ENCODE measurements at places on chromosomes 16 and 17.
A peak's percentile ranks its signal among the peaks of the same experiment; 100 is the strongest.

- DNase-seq, result peak; percentile 68
Observed at GRCh38 chr17:77140878-77141767, at the start of gene SEC14L1. Gene SEC14L1 (plus strand): TSS chr17:77140969. CDS start chr17:77143597, 2,628 bp downstream.

- no peak for DNase-seq
Observed at GRCh38 chr17:31476525-31477416, 85.3 kb downstream of the RAB11FIP4 start.

DNA sequence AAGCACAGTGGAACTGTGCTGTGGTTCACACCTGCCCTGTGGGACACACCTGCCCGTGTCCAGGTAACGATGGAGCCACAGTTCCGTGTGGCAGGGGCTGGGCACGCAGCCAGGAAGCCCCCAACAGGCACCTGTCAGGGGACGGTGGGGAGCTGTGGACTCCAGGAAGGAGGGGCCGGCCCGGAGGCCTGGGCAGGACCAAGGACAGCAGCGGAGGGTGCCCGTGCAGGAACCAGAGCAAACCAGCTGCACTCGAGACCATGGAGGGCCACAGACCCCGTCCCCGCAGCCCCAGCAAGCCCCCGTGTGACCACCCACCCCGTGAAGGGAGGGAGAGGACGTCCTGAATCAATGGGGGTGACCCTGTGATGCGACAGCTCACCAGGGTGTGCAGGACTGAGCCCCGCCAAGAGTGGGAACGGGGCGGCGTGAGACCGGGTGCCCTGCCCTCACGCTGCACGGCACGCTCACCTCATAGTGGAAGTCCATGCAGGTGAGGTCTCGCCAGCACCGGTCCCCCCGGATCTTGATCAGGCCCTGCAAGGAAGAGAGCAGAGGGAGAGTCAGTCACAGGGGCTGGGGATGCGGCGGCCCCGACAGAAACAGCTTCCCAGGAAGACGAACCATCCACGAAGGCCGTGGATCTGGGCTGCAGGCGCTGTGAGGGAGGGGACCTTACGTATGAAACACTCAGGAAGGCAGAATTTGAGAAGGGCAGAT lies 78.1 kb downstream of the LMF1 start:
- peak; percentile 21 for DNase-seq

GRCh38 chr16:27287051-27287811 lies 18.7 kb upstream of the NSMCE1 start:
- DNase-seq, result no peak

- no peak for DNase-seq
Observed at GRCh38 chr16:46713634-46714033, 24.2 kb downstream of the ORC6 start.

GRCh38 chr16:55498101-55498500 lies 10.8 kb upstream of the LPCAT2 start:
- DNase-seq, result no peak

DNA sequence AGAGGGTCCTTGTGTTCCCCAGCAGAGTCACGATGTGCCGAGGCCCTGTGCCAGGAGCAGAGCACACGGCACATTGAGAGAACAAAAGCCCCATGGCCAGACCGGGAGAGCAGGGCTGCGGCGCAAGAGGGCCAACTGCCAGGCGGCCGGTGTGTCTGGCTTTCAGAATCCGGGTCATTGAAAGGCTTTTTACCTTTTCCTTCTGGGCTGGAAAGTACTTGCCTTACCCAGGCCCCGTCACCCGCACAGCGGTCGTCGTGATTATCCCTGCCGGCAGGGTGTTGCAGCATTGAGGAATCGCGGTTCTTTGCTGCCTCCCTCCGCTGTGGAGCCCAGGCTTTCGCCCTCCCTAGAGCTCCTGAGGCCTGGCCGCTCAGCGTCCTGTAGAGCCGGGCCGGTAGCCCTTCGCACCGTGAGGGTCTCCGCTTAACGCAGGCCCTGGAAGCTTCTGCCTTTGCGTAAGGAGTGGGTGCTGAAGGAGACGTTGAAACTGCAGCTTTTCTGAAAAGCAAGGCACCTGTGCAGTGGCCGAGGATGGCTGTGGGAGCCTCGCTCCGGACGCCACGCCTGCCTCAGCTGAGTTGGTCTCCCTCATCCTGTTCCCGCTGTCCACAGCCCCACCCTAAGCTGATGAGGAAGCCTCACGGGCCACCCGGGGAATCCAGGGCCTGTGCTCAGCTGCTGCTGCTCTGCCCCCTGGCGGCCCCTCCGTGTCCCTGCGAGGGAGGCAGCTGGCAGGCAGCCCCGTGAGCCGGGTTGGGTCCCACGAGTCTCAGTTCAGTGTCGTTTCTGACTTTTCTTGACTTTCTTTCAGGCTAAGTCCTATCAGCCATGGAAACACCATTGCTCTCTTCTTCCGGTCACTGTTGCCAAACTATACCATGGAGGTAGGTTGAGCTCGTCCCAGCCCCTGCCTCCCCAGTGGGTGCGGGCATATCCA lies 8.6 kb upstream of the MC1R start:
- DNase-seq, result peak; percentile 90

GRCh38 chr17:29825604-29826003 lies 104.4 kb downstream of the SSH2 start:
- no peak for DNase-seq

GRCh38 chr16:84754956-84755672 lies 55.3 kb downstream of the USP10 start:
- DNase-seq, result no peak

DNA sequence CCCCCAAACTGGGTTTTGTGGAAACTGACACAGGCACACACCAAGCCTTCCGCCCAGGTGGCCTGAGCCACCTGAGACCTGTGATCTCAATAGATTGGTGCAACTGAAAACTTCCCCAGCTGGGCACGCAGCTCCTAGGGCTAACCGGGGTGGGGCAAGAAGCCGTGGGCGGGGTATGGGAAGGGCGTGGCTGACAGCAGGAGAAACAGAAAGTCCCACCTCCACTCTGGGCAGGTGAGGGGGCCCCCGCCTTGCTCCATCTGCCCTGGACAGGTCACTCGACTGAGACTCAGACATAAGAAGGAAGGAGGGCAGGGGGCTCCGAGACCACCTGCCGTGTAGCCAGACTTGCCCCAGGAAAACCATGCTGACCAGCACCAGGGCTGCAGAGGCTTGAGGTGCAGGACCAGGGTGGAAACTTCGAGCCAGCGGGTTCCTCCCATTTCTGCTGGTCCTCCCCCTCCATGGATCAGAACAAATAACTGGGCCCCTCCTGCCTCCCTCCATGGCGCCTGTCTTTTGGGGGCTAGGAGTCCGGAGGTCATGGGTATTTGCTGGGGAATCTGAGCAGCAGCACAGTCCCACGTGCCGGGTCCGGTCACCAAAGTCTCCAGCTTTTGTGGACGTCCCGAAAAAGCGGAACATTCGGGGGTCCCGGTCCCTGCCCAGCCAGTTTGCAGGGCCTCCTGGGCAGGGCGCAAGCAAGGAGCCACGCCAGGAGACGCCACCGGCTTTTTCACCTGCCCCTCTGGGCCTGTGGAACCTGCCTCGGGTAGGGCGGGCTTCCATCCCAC lies 1.3 kb downstream of the TIMP2 start:
- peak; percentile 52 for DNase-seq

- DNase-seq, result no peak
Observed at GRCh38 chr17:81854974-81855774, 5.2 kb downstream of the P4HB start.

- DNase-seq, result peak; percentile 18
Observed at GRCh38 chr16:25064937-25065336, 46.6 kb upstream of the LCMT1 start.

GRCh38 chr17:63364387-63364786 lies 81.7 kb downstream of the CYB561 start:
- no peak for DNase-seq

GRCh38 chr17:9912121-9913099 lies 7.3 kb upstream of the RCVRN start:
- no peak for DNase-seq

DNA sequence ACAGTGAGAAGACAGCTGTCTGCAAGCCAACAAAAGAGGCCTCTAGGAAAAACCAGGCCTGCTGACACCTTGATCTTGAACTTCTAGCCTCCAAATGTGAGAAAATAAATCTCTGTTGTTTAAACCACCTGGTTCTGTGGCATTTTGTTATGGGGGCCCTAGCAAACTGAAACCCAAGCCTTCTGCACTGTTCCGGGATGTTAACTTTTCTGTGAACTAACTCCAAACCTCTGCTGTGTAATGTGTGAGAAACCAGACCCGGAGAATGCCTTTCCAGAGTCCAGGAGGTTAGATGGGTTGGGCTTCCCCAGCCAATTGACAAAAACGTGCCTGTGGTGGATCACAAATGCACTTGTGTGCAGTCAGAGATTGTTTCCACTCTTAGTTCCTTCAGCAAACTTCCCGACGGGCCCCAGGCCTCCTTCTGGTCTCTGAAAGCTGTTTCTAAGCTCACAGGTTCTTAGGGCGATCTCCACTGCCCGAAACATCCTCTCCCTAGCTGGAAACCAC lies 13.6 kb upstream of the GGA2 start:
- no peak for DNase-seq

DNA sequence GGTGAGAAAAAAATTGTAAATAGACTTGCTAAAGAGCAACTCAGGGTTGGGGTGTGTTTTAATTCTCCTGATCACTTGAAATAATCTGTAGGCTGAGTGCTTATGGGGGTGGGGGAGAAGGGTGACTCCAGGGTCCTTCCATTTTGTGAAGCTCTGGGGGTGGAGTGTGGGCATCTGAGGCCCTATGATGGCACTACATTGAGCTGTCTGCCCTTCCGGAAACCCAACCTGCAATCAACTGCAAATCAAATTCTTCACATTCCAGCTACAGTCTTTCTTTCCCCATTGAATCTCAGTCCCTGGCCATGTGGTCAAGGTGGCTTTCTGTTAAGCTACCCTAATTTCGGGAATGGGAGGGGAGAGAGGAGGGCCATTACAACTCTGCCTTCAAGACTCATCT lies 6.0 kb upstream of the CDC6 start:
- DNase-seq, result peak; percentile 40

DNA sequence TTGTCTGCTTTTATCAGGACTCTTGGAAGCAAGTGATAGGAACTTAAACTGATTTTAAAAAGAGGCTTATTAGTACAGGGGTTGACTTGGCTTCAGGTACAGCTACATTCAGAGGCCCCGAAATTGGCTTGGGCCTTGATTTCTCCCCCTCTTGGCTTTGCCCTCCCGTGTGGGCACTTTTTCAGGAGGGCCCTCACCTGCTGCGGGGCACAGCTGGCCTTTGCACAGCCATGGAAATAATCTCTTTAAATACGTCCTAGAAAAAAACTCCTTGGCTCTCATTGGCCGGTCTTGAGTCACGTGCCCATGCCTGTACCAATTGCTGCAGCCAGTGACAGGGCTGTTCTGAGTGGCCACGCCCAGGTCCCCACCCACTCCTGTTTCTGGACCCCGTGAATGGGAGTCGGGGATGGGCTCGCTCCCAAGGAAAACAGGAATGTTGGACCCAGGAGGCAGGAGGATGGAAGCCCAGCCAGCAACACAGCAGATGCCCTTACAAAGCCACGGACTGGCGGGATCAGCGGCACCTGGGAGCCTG lies 15.0 kb downstream of the CA5A start:
- peak; percentile 16 for DNase-seq

GRCh38 chr16:11425140-11425539 lies 79.9 kb downstream of the RMI2 start:
- DNase-seq, result no peak

- peak; percentile 39 for DNase-seq
Observed at GRCh38 chr17:48542114-48542656, 2.7 kb downstream of the HOXB2 start.

DNA sequence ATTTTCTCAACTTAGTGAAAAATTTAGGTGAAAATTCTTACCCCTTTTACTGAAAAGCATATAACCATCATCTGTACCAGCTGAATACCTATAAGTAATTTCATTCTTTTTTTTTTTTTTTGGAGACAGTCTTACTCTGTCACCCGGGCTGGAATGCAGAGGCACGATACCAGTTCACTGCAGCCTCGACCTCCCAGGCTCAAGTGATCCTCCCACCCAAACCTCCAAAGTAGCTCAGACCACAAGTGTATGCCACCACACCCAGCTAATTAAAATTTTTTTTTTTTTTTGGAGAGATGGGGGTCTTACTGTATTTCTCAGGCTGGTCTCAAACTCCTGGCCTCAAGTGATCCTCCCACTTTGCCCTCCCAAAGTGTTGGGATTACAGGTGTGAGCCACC lies 33.8 kb downstream of the TUBD1 start:
- DNase-seq, result no peak

GRCh38 chr16:10584981-10585438 lies 4.6 kb upstream of the EMP2 start:
- peak; percentile 47 for DNase-seq

DNA sequence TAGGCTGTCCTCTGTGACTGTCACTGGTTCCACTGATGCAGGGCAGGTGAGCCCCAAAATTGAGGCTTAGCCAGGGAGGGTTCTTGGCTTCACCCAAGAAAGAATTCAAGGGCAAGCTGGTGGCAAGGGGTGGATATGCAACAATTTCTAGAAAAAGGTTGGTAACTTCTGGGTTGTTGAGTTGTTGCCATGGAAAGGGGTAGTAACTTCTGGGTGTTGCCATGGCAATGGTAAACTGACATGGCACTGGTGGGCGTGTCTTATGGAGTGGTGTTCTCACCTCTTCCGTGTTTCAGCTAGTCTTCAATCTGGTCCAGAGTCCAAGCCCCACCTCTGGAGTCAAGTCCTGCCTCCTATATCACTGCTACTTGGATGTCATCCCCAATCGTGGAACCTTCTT lies 9.5 kb upstream of the GUCY2D start:
- no peak for DNase-seq

GRCh38 chr17:55266051-55266957 lies 1.5 kb downstream of the HLF start:
- no peak for DNase-seq

DNA sequence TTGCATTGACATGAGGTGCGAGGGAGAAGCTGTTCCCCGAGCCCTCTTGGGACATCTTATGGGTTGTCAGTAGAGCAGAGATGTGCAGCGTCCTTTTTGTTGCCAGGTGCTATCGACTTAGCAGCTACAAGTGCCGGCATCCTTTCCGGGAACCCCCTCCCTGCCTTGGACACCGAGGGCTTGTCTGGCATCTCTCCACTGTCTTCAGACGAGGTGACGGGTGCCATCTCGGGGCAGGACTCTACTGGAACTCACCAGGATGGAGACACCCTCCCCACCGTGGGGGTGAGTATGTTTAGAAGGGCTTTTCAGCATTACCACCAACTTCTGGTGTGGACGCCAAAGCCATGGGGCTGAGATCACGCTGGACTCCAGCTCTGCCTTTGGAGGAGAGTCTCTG lies 11.8 kb upstream of the JPT2 start:
- no peak for DNase-seq

DNA sequence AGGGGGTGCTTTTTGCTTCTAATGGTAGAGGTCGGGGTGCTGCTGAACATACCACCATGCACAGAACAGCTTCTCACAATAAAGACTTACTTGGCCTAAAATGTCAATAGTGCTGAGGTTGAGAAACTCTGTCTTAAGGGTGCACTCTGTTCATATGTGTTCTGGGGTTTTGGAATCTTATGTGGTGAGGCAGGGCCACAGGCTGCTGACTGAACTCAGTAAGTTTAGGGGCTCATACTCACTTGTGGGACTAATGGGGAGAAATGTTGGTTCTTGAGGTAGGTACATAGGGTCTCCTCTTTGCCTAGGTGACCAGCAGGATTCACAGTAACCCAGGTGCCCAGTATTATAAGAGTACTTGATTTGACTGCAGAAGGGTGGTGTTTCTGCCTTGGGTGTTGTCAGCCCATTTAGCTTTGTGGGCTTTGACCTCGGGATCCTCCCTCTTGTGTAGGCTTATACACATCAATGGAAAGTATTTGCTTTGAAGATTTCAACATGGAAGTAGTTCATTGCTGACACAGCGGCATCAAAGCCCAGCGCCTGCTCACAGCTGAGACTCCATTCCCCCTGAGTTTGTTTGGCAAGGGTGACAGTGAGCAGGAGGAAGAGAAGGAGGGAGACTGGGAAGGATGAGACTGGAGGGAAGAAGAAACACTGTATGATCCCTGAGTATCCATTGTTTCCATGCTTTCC lies 17.2 kb downstream of the SLC7A6 start:
- DNase-seq, result no peak

Data from astrocyte of the hippocampus (primary cell).